AG20443 (cell line): ENCODE measurements at places on chromosomes 4 and X.
A peak's percentile ranks its signal among the peaks of the same experiment; 100 is the strongest.

DNA sequence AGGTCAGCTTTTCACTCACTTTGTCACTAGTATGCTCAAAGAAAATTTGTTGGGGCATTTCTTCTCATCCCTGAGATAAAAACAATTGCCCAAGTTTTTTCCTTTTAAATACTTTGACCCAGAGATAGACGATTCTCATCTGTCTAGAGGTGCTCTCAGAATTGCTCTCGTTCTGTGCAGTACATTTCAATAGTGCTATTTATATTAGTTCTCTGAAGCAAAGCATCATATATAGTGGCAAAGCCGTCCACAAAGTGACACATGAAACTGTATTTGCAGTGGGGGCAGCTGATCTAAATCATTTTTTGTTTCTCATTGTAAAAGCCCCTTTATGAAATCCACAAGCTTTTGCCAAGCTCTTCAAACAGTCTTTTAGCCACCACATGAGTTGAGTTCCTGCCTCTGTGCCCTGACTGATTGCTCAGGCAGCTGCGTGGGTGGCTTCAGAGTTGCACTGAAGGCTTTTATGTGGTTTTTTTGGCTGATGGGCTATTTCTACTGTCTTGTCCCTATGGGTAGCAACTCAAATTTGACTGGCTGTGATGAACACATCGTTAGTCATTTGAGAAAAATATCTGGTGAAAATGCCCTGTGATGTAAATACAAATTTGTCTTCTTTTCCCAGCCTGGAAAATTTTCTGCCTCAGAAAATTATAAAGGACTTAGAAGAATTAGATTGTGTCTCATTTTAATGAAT lies 119.1 kb upstream of the OTUD4 start:
- peak; percentile 63 for DNase-seq

GRCh38 chrX:10011991-10012390 lies 44.8 kb downstream of the CLDN34 start:
- no peak for DNase-seq

GRCh38 chr4:173538148-173538908 lies 8.3 kb upstream of the HAND2 start:
- peak; percentile 51 for DNase-seq

- DNase-seq, result no peak
These were observed 2.0 kb upstream of the PGK1 start for GRCh38 chrX:78102091-78102490.

DNA sequence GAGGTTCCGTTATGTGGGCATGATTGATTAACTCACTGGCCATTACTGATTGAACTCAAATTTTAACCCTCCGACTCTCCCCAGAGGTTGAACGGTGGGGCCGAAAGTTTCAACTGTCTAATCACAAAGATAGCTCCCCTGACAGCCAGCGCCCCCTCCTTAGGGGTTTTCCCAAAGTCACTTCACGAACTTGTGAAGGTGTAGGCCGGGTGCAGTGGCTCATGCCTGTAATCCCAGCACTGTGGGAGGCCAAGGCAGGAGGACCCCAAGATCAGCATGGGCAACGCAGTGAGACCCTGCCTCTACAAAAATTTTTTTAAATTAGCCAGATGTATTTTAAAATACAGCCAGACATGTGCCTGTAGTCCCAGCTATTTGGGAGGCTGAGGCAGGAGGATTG lies 39.8 kb upstream of the RBM47 start:
- no peak for DNase-seq
